ENCODE measurements at places on chromosomes 1 and 21.

- DNase-seq = no peak
These were observed 81.6 kb upstream of the LRRC8D start for GRCh38 chr1:89739013-89739843.

DNA sequence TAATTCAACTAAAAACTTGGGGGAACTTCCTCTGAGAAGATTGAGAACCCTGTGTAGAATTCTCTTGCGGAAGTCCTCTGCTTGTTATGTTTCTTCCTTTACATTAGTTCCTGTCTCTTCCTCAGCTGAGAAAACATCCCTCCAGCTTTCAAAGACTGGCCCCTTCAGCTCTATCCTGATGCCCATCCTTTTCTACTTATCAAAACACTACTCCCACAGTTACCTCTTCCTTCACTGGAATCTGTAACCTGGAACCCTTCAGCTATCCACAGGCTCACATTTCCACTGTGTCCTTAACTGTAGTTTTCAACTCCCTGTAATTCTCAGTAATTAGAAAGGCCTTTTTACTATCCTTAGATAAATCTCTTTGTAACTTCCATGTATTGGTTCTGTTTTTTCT lies 6.0 kb upstream of the DEDD start:
- no peak for DNase-seq

GRCh38 chr1:224262373-224263054 lies 67.5 kb downstream of the NVL start:
- DNase-seq = no peak

GRCh38 chr1:180155182-180155682 lies 563 bp downstream of the QSOX1 start:
- no peak for DNase-seq

DNA sequence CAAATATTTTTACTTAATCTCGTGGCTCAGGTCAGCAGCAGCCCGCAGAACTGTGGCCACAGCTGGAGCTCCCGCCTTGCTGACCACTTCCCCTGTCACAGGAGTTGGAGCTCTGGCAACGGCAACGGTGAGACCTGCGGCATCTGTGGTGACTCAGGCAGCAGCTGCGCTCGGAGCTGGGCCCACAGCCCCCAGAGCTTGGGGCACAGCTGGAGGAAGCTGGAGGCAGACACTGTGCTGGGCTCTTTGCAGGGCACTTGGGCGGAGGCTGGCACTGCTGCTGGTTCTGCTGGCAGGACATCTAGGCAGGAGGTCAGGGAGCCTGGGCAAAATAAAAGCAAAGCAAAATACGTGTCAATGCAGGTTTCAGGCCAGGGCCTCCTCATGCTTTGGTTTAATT lies at the start of gene LCE3A:
TSS of gene LCE3A (minus strand) at position 301 of the 400 bp plus-strand sequence. CDS start at position 301, 0 bp downstream.
- no peak for DNase-seq

DNA sequence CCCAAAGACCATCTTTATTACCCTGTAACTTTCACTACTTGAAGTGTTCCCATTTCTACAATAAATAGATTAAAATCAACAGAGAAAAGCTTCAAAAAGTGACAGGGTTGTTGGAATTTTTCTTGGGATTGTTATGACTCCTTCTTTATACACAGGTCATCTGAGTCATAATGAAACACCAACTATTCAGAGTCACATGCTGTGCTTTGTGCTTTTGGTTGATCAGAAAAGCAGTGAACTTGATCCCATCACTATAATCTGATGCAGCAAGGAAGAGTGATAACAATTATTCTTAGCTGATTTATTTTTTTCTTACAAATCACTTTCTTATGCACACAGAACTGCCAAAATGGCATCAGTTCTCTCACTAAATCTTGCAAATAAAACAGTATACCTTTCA lies 422.9 kb downstream of the PTBP2 start:
- no peak for DNase-seq

DNA sequence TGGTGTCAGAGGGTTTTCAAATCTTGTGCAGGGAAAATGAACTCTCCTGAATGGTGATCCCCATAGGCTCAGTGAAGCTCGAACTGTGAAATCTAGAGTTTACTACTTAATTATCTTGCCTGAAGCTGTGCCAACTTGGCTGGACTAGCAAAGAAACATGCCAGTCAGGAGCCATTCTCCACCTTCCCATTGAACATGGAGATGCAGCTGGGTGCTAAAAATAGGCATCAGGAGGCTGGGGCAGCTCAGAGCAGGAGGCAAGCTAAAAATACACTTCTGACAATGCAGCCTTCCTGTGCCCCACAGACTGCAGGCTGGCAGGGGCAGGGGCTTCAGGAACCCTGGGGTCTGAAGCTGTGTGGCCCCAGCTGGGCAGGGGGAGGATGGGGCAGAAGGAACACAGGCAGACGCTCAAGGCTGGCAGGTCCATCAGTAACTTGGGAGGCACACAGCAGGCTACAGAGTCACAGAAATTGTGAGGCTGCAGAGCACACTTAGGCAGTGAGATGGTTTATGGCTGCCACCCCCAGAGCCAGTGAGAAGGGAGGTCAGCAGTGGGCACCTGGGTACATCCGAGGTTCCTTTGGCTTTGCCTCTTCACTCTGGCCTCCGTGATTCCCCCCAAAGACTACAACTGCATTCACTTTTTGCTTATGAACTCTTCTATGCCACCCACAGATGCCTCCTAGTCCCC lies 155.4 kb upstream of the KCND3 start:
- no peak for DNase-seq

- no peak for DNase-seq
These were observed 9.5 kb downstream of the SH3BGRL3 start for GRCh38 chr1:26289158-26290059.

DNA sequence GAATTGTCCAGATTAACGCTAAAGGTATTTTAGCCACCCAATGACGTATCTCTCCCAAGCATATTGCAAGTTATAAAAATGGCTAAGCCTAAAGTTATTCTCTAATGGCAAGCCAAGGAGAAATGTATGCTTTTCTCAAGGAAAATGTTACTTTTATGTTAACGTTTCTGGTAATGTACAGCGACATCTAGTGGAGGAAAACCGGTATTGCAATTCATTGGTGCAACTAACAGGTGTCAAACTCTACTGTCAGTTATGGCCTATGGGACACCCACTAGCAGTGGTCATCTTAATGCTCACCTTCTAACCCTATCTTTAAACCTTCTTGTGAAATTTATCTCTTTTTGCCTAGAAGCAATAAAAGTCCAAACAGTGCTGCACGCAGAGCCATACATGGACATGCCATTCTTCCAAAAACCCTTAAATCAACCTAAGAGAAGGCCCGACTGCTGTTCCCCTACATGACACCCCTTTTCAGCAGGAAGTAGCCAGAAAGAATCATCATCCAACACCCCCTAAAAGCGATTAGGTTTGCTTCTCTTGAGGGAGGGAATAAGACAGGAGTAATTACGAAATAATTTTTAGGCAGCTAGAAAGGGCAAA lies 68.7 kb upstream of the LRIF1 start:
- peak; percentile 45 for DNase-seq

DNA sequence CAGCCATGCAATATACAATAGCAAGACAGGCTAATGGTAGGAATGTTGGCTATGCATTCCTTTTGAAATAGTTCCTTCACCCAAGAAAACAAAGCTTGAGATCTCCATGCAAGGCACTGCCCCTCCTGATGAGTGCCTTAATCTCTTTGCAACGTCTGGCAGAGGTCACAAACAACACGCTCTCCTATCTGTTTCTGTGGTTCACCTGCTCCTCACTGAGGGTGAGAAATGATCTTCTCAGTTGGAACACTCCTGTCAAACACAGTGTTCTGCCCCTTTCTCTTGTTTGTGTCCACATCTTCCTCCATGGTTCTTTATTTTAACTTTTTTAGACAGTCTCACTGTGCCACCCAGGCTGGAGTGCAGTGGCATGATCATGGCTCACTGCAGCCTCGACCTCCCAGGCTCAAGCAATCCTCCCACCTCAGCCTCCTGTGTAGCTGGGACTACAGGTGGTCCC lies 21.2 kb upstream of the XPR1 start:
- no peak for DNase-seq

- DNase-seq = no peak
These were observed 263.5 kb downstream of the SETD4 start for GRCh38 chr21:35796844-35797243.

DNA sequence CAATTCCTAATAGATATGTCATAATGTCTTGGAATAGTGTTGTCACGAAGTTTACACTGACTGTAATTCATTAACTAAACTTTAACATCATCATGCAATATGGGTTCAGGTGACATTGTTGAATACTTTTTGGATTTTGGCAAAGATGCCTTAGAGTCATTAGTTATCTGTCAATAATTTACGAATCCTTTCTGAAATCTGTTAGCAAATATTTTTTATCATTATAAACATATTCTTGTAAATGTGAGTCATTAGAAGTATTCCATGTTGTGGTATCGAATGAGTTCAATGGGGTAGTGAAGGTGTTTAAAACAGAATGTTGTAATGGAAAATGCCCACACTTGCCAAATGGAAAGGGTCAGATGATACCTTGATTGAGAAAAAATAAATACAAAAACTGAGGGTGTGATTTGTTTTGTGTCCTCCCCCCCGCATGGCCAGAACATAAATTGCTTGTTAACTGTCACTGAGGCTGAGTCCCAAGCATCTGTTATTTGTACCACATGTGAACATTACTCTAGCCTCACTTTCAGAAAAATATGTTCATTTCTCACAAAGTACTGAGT lies 5.2 kb upstream of the NR5A2 start:
- no peak for DNase-seq

DNA sequence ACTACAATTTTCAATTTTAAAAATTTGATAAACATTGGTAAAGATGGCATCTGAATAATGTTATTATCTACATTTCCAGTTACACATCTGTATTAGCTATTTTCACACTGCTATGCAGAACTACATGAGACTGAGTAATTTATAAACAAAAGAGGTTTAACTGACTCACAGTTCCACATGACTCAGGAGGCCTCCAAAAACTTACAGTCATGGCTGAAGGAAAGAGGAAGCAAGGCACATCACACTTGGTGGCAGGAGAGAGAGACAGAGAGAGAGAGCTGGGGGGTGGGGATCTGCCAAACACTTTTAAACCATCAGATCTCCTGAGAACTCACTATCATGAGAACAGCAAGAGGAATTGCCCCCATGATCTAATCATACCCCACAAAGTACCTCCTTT lies 850.0 kb downstream of the LTN1 start:
- no peak for DNase-seq

DNA sequence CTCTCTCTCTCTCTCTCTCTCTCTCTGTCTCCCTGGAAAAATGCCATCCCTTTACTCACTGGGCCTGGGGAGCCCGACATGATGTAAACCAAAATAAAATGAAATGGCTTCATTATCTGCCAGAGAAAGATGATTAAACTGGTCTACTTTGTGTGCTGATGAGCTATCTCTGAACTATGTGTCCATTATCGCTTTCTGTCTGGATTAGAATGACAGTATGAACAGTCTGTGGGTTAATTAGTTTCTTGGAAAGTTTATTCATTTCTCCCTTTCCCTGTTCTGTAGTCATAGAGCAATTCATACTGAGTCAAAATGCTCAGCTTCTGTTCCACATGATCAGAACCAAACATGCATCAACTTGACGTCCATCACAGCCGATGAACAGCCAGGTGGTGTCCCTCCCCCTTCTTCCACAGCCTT lies 72.4 kb upstream of the KCND3 start:
- no peak for DNase-seq

GRCh38 chr1:29753771-29754572 lies 517.6 kb downstream of the PTPRU start:
- no peak for DNase-seq

GRCh38 chr1:182493063-182493462 lies 43.1 kb downstream of the RGSL1 start:
- no peak for DNase-seq

GRCh38 chr1:36067871-36068270 lies 16.0 kb upstream of the TEKT2 start:
- DNase-seq = no peak

DNA sequence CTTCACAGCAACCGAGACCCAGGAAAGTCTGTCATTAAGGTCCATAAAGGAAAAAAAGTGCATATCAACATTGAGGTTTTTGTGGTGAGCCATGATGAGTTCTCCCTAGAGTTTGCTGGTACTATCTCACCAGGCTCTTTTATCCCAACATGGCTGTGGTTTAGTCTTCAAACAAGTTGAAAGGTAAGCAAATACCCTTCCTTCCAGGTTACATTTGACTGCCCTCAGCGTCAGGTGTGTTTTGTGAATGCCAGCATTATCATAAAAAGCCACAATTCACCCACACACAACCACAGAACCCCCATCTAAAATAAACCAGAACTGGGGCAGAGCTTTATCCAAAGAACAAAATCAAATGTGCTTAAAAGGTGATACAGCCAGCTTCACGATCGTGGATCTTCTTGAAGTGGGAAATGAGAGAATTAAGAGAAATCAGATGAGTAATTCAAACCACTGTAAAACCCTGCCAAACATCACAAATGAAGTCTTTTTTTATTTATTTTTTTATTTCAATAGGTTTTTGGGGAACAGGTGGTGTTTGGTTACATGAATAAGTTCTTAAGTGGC lies 64.7 kb downstream of the SETD4 start:
- peak; percentile 16 for DNase-seq

GRCh38 chr1:53310847-53311681 lies 16.8 kb downstream of the LRP8 start:
- no peak for DNase-seq

DNA sequence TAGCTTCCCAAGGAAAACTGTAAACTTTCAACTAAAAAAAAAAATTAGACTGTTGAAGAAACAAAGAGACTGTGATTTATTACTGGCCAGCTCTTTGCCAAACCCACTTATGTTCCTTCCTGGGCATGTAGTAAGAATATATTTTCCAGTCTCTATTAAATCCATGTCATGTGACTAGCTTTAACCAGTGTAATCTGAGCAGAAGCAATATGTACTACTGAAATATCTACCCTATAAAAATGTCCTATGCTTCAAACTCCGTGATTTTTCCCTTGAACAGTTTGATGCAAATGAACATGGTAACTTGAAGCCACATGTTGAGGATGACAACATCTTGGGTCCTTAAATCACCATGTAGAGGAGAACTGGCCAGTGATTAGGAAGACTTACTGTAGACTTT lies 144.5 kb downstream of the NTMT2 start:
- DNase-seq = no peak

- no peak for DNase-seq
These were observed 39.4 kb upstream of the FAM3B start for GRCh38 chr21:41277196-41277595.

GRCh38 chr1:203287109-203287893 lies 18.0 kb upstream of the BTG2 start:
- DNase-seq = peak; percentile 44

DNA sequence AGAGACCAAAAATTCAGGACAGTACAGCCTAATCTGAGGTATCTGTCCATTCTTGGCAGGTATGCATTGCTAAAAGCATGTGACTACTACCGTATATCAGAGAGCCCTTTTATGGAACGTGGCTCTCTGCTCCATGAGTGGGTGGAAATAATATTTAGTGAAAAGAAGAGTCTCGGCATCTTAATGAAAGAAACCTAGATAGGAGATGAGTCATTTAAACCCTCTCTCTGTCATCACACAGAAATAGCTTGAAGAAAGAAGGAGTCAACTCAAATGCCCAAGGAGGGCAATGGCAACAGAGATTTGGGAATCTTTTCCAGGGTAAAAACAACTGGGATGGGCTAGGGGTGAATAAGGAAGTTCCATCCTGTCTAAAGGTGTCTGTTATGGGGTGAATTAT lies 528.2 kb downstream of the SMYD3 start:
- no peak for DNase-seq

GRCh38 chr1:14318830-14319229 lies 279.7 kb upstream of the KAZN start:
- DNase-seq = no peak

All from NCI-H774 (cell line).